ENCODE measurements at places on chromosomes 3 and 15.

- peak; percentile 36 for DNase-seq
Observed at GRCh38 chr3:19866751-19867347, 67.2 kb downstream of the EFHB start.

DNA sequence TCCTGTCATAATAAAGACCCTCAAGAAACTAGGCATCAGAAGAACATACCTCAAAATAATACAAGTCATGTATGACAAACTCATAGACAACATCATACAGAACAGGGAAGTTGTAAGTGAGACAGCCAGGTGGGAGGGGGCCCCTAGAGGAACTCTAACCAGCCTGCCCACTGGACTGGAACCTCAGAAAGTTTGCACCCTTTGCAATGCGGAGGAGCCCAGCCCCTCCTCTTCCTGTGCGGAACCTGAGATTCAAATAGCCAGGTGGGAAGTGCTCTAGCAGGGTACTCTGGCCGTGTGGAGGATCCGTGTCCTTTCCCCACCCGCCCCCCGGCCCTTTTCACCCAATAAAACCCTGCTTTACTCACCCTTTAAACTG lies 387.0 kb upstream of the CBLB start:
- no peak for DNase-seq

DNA sequence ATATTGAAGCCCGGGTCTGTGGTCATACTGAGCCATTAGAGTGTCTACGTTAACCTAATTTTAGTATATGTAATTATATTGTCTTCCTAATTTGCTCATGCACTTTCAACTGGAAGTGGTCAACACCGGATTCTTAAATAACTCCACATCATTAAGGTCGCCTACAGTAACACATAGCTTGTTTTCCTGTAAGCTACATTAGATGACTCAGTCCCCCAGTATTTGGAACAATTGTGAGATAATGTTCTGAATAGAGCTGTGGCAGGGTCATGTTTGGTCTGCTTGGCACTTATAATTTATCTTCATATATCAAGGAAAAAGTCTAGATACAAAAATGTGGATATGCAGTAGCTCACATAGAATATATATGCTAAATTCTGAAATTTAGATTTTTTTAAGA lies 486.2 kb downstream of the IGSF11 start:
- no peak for DNase-seq

GRCh38 chr3:14461748-14462324 lies 59.4 kb downstream of the SLC6A6 start:
- DNase-seq, result peak; percentile 35

- DNase-seq, result no peak
Observed at GRCh38 chr3:120163816-120164215, 69.6 kb upstream of the GSK3B start.

- DNase-seq, result no peak
Observed at GRCh38 chr3:71127844-71128243, 455.7 kb downstream of the FOXP1 start.

GRCh38 chr3:170599091-170599490 lies 13.2 kb upstream of the SLC7A14 start:
- DNase-seq, result no peak

DNA sequence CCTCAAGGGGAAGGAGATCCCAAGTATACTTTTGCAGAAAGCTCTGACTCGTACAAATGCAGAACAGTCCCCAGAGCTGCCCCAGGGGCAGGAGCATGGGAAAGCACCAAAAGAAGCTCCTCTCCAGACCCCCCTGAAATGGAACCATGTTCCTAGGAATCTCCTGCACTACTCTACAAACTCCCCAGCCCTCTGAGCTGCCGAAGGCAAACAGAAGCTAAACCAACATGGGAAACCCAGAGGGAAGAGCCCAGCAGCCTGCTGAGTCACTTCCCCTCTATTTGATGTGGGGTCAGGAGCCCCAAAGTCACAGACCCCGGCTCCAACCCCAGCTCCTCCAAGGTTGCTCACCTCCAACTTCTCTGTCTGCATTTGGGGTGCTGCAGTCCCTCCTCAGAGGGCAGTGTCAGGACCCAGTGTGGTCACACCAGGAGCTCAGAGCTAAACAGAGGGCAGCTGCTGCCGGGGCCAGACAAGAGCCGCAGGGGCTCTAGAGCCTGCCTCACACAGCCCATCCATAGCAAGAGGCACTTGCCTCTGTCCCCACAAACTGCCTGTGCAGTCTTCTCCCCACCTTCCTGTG lies 3.8 kb upstream of the PLXNA1 start:
- DNase-seq, result no peak

DNA sequence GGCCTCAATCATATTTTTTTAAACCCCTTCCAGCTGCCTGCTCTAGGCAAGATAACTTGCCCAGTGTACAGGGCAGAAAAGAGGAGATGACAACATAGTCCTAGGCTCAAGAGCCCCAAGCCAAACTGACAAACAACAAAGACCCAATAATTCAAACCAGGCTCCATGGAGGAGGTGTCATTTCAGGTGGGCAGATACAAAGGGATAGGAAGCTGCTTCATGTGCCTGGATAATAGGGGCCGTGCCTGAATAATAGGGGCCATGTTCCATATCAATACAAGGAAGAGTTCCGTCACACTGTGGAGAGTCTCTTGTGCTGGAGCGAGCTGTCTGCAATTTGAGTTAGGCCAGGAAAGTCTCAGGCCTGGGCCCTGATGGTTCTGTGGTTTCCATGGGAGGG lies 35.4 kb upstream of the TRIM71 start:
- no peak for DNase-seq

DNA sequence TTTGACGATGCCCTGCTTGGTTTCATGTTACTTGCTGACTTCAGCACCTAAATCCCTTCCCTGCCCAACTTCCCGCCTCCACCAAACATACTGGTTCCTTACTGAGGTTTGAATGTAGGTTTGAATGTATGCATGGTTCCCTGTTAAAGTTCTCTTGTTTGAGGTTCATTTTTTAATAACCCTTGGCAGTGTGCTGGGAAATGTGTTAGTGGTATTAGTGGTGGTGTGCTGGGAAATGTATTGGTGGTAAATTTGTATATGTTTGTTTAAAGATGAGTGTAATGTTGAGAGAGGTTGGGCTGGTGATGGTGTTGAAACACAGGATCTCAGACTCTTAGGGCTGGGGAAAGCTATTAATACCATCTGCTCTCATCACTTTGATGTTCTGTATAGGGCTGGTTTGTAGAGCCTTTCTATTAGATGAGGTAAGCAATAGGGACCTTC lies 392.7 kb downstream of the PTPRG start:
- no peak for DNase-seq
